ENCODE measurements at places on chromosomes 16 and 17.

- DNase-seq, result no peak
These were observed 147.9 kb upstream of the CHMP6 start for GRCh38 chr17:80843741-80844156.

DNA sequence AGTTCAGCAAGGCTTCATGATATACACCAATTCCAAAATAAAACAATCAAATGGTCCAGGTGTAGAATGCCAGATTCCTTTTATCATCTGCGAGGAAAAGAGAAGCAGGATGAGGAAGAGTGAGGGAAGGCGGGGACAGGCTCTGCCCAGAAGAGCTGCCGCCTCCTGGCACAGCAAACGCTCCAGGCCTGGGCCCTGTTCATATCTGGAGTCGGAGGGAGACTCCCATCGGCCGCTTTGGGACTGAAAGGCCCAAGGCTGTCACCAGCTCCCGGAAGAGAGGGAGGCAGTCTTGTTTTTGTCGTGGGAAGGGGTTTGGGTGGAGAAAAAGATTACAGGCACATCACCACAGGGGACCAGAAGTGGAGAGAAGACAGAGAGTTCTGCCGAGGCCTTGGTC is 29.0 kb upstream of the SLC25A19 start:
- DNase-seq, result no peak

GRCh38 chr17:11391134-11391533 is 150.1 kb downstream of the SHISA6 start:
- DNase-seq, result no peak

- no peak for DNase-seq
These were observed 20.7 kb downstream of the CD7 start for GRCh38 chr17:82296511-82297279.

- DNase-seq, result no peak
These were observed 103.7 kb downstream of the XYLT1 start for GRCh38 chr16:17367036-17367435.

GRCh38 chr16:67477960-67478554 is 2.9 kb downstream of the ATP6V0D1 start:
- DNase-seq, result no peak

DNA sequence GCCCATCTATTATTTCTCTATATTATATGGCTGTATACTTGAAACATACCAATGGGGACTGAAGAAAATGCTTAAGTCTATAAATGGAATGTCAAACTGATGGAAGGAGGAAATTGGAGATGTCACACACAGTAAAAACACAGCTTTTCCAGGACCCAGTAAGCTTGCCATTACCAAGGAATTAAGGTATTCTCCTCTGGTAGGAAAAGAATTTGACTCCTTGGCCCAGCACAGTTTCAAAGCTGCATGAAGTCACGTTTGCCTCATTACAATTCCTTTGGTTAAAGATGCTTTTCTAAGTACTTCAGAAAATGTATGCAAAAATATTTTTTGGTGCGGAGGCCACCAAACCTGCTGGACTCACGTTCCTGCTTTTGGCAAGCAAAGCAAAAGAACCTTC is 48.5 kb downstream of the CDH13 start:
- DNase-seq, result no peak

Data from globus pallidus (tissue), 1 donor.